Panc1 (cell line): ENCODE measurements at places on chromosomes 5 and 9.

GRCh38 chr5:124941051-124942049 lies 194.9 kb upstream of the ZNF608 start:
- H3K4me1 ChIP-seq, result no peaks in the 10 kb centered on the region
- no peak overlapping the region for H3K4me3 ChIP-seq
- H3K27ac ChIP-seq, result no peak overlapping the region
- no peak for DNase-seq

GRCh38 chr5:17182494-17182893 lies 34.9 kb upstream of the BASP1 start:
- H3K4me1 ChIP-seq, result no peaks in the 10 kb centered on the region
- no peak overlapping the region for H3K27ac ChIP-seq
- no peaks in the 10 kb centered on the region for H3K27me3 ChIP-seq
- no peak for DNase-seq
- no peaks in the 10 kb centered on the region for H3K36me3 ChIP-seq

DNA sequence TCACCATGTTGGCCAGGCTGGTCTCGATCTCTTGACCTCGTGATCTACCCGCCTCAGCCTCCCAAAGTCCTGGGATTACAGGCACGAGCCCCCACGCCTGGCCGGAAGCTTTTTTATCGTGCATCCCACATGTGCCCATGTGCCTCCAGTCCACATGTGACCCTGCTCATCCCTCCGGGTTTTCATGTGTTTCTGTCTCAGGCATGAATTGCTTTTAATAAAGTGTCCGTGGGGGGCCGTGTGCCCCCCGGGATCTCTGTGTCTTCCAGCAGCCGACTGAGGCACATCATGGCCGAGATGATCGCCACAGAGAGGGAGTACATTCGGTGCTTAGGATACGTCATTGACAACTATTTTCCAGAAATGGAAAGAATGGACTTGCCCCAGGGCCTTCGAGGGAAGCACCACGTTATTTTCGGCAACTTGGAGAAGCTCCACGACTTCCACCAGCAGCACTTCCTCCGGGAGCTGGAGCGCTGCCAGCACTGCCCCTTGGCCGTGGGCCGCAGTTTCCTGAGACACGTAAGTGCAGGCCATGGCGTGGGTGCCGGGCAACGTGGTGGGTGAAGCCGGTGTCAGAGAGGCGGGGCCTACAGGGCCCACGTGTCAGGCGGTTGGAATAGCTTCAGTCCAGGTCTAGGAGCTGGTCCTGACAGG lies 22.1 kb upstream of the LRRC14B start:
- H3K4me1 ChIP-seq, result peaks cover 9% of the 10 kb centered on the region; the same call in 1 of the 2 replicates
- H3K4me3 ChIP-seq, result no peak overlapping the region
- H3K27me3 ChIP-seq, result no peaks in the 10 kb centered on the region
- H3K27ac ChIP-seq, result no peak overlapping the region
- H3K36me3 ChIP-seq, result no peaks in the 10 kb centered on the region

GRCh38 chr5:1004461-1005248 lies 3.9 kb upstream of the NKD2 start:
- H3K4me1 ChIP-seq, result peaks cover 9% of the 10 kb centered on the region
- no peaks in the 10 kb centered on the region for H3K27me3 ChIP-seq
- no peak overlapping the region; the same call in 1 of the 2 replicates for H3K27ac ChIP-seq
- no peak for DNase-seq
- peak overlapping the region; percentile 53 for H3K4me3 ChIP-seq
- H3K36me3 ChIP-seq, result no peaks in the 10 kb centered on the region

- no peaks in the 10 kb centered on the region for H3K4me1 ChIP-seq
- H3K36me3 ChIP-seq, result no peaks in the 10 kb centered on the region
- no peak overlapping the region for H3K27ac ChIP-seq
Measured at GRCh38 chr9:99058964-99059921, 45.7 kb upstream of the TGFBR1 start.

- no peaks in the 10 kb centered on the region for H3K27me3 ChIP-seq
- no peak overlapping the region for H3K4me3 ChIP-seq
- peaks cover 5% of the 10 kb centered on the region; the same call in 1 of the 2 replicates for H3K4me1 ChIP-seq
Measured at GRCh38 chr5:73830646-73831045, 204.7 kb downstream of the ARHGEF28 start.
